ENCODE measurements at places on chromosomes 7 and 10.

- no peak for DNase-seq
Measured at GRCh38 chr10:15168291-15168785, at the start of gene NMT2. Gene NMT2, minus strand, starts transcription at chr10:15168693. Its CDS starts 81 bp downstream, at chr10:15168612.

DNA sequence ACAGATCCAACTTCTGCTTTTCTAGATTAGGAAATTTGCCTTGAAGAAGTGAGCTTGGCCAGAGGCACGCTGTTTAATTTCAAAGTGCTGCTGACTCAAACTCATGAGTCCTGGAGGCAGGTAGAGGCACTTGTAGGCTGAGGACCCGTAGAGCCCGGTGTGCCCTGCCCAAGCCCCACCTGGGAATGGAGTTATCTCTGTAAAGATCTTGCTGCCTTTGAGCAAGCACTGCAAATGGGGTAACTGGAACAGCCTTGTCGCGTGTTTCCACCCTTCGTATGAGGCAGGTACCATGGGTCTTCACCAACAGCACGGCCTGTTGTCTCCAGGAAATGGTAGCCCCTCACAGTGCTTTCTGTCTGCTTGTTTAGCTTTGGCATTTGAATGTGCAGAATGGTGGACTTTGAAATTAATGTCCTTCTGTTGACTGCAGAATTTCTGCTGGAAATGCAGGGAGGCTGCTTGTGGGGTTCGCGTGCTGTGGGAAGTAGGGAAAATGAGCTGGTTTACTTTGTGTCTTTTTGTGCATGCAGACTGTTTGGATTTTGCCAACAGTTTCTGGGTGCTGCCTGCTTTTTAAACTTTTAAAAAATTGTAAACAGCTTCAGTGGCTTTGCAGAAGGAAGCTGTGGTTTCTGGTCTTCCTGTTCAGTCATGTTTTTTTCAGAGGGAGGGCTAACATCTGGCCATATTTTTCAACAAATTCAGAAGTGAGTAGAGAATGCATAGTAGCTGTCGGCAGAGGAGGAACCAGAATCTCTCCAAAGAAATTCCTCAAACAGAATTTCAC, 27.2 kb downstream of the CCM2 start:
- DNase-seq, result peak; percentile 64

- no peak for DNase-seq
Measured at GRCh38 chr10:29680091-29680490, 45.3 kb upstream of the SVIL start.

- DNase-seq, result no peak
Measured at GRCh38 chr7:2493205-2494164, 17.3 kb upstream of the GRIFIN start.

GRCh38 chr7:151256410-151257045, 8.0 kb upstream of the SMARCD3 start:
- no peak for DNase-seq

GRCh38 chr10:120217736-120218135, 239.3 kb upstream of the PLPP4 start:
- DNase-seq, result no peak

GRCh38 chr10:36765782-36766414, 359.5 kb upstream of the ANKRD30A start:
- DNase-seq, result peak; percentile 2

- DNase-seq, result no peak
Measured at GRCh38 chr10:7523656-7524055, 112.8 kb upstream of the SFMBT2 start.

GRCh38 chr7:114901771-114902170, 20.1 kb upstream of the MDFIC start:
- no peak for DNase-seq

- DNase-seq, result no peak
Measured at GRCh38 chr10:92470026-92470425, 103.9 kb downstream of the IDE start.

Data from lung microvascular endothelial cell (primary cell).